ENCODE measurements at places on chromosomes 12 and 14.

DNA sequence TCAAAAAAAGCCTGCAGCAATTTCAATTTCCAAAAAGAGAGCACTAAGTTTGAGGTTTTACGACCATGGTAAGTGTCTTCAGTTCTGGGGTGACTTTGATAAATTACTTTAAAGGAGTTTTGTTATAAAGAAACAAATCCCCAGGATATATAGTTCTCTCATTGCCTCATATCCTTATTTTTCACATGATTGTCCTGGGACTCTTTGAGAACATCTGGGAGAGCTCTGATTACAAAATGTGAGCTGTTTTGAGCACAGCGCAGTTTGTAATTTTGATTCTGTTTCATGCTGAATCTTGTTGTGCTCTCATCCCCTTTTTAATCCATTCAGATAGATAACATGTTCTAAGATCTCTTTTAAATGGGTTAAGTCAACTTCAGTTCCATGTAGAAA is 67.7 kb upstream of the DCN start:
- peak; percentile 36 for DNase-seq

- DNase-seq: no peak
Observed at GRCh38 chr12:116591855-116592637, 32.9 kb downstream of the MAP1LC3B2 start.

GRCh38 chr14:96095058-96095457 is 55.9 kb downstream of the C14orf132 start:
- no peak for DNase-seq

DNA sequence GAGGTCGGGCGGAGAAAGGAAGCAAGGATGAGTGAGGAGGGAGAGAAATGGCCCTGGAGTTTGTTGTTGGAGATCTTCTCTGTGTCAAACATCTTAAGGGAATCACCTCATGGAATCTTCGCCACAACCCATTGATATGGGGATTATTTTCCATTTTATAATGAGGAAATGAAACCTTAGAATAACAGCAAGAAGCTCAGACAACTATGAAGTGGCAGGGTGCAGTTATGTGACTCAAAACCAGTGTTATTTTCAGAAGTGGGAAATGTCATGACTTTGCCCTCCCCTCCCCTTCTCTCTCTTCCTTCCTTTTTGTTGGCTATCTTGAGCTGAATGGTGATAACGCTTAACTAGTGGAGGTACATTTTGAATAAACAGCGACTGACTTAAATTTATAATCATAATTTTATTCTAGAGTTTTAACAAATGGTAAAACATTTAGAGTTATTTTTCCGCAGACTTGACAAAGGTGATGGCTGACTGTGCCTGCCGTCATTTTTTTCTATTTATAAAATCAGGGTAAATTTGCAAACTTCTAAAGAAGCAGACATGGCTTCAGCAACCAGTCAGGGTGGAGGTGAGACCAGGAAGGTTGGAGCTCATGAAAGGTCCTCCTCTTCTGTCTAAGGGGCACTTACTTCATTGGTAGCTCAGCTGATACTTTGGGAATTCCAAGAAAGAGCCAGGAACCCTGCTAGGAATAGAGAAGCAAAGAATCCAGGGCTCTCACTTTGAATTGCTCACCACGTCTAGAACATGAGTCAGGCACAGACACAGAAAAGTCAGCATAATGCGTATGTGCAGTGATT is 232.4 kb downstream of the RGS6 start:
- no peak for DNase-seq

DNA sequence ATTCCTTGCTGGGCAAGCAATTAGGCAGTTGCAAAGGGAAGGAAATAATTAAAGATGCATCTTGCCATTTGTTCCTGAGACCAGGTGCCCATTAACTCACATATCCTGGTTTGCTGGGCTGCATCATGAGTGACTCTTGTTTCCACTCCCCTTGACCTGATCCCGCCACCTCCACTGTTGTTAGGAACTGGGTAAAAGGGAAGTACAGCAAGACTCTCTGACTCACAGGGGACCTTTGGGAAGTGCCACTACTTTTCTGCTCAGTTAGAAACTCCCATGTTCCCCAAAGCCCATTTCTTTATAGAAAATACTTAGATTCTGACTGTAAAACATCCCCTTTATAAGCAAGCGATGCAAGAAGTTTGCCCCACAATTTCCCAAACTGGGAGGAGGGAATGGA is 186.0 kb upstream of the BCL2L14 start:
- no peak for DNase-seq

DNA sequence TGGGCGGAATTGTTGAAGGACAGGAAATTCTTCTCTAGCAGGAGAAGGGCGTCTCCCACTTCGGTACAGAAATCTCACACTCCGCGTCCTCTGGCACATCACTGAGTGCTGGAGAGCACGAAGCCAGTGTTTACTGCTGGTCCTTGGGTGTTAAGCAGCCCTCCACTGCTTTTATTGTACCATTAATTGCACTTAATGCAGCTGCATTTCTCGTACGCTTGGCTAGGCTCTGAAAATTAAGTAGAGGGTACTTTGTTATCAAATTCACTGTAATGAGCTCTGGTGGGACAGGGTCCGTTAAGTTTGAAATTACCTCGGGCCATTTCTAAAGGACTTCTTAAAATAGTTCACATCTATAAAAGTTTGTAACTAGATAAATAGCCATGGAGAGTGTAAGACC is 411.2 kb downstream of the NPAS3 start:
- no peak for DNase-seq

DNA sequence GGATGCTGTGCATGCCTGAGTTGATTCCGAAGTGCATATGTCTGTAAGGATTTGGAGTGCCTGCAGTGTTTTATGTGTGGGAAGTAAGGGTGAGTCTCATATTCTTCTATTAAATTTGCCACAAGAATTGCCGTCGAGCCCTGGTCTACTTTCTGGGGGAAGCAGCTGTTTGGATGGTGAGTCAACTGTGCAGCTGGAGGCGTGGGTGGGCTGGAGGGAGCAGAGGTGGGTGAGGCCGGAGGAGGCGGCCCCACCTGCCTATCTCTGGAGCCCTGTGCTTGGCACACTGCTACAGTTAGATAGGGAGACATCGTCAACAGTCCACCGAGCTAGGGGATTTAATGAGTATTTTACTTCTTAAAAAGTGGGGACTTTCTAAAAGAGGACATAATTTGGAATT is 9.7 kb downstream of the GLRX5 start:
- no peak for DNase-seq

DNA sequence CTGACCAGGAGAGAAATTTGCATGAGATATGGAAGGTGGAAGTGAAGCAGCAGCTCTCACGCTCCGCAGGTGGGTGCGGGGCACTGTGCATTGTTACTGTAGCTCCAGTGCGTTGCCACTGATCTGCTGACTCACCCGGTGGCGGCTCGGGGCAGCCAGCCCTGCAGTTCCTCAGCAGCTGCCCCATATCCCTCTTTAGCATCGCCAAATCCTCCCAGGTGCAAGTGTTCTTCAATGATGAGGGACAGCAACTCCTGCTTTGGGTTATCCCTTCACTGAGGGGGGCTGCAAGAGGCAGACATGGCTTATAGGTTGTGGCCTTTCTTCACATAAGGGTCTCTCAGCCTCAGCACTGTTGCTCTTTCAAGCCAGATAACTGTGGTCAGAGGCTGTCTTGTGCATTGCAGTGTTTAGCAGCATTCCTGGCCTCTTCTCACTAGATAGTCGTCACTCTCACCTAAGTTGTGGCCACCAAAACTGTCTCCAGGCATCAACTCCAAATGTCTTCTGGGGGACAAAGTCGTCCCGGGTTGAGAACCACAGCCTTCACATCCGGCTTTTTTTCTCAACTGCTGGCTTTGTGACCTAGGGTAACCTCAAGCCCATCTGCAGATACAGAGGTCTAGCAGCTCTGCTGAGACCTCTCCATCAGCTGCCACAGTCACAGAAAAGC is 180.8 kb downstream of the EFCAB11 start:
- DNase-seq: no peak

GRCh38 chr12:79260923-79261322 is 396.3 kb downstream of the SYT1 start:
- no peak for DNase-seq

DNA sequence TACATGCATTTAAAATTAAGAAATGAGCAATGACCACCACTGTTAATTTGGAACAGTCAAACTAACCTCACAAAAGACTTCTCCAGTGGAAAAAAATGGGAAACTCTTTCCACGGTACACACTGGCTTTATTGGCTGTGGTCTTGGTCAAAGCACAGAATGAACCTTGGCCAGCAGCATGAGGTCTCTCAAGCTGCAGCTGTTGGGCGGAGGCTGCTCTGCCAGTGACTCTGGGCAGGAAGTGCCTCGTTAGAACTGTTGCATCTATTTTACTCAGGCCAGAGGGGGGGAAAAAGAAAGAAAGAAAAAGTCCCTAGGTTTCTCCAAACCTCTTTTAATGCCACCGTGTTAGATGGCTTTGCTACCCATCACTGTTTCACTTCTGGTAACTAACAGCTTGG is 279.8 kb upstream of the DIO2 start:
- DNase-seq: peak; percentile 57

GRCh38 chr12:80766210-80766609 is 49.5 kb downstream of the MYF5 start:
- DNase-seq: no peak

DNA sequence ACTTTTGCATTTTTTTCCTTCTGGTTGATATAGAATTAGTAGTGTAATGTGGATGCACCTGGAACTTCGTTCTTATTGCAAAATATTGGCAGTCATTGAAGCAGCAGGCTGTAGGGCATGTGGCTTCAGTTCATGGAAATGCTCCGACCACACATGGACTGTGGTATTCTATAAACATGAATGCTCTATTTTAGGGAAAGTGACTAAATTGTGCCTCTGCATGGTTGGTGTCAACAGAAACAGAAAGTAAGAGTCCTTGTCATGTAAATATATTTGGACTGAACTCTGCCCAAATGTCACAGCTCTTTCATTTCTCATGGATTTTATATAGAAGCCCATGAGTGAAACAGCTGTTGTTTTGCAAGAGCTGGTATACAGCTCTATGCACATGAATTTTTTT is 917.0 kb downstream of the LRFN5 start:
- DNase-seq: no peak
